ENCODE measurements at places on chromosomes 4 and X.

- DNase-seq, result no peak
These were observed 20.8 kb downstream of the ATP5ME start for GRCh38 chr4:653080-653821.

- no peak for DNase-seq
These were observed 102.6 kb downstream of the PRDM5 start for GRCh38 chr4:120819805-120820437.

- peak; percentile 58 for DNase-seq
These were observed 274.4 kb downstream of the DCTD start for GRCh38 chr4:182642831-182643230.

DNA sequence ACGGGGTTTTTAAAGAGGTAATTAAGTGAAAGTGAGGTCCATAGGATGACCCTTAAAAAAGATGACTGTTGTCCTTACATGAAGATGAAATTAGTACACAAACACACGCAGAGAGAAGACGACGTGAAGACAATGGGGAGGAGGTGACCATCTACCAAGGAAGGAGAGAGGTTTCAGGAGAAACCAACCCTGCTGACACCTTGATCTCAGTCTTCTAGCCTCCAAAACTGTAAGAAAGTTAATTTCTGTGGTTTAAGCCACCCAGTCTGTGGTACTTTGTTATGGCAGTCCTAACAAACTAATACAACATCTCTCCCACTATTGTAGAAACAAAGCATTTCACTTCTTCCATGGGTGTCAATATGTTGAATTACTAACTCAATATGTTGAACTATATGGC lies 139.6 kb upstream of the ATOH1 start:
- DNase-seq, result no peak

- no peak for DNase-seq
These were observed 6.9 kb downstream of the CTBP1 start for GRCh38 chr4:1241936-1242505.

DNA sequence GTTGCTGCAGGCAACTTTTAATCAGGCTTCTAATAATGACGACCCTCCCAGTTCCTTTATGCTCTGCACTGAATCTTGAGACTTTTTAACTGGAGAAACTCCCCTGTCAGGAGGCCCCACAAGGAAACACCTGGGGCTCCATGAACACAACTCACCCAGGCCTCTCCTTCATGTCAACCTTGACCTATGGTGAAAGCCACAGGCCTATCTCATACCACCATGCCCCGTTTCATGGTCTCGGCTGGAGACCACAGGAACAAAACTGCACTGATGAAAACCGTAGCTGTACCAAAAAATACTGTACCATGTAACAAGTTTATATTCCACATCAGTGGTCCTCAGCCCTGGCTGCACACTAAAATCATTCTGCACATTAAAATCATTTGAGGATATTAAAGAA lies 57.0 kb downstream of the ZNF827 start:
- DNase-seq, result no peak

DNA sequence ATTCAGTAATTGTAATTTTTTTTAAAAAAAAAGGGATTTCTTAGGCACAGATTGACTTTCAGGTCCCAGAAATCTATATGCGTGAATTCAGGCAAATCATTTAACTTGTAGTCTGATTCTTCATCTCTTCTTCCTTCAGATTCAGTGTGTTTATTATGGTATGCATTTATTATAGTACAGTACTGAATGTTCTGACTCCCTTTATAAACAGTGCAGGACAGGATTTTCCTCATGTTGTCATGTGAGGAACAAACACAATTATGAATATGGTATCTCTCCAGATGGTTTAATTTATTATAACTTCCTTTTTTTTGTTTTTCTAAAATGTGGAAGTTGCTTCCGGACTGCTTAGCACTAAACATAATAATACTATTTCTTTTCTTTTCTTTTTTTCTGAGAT lies 54.2 kb downstream of the RPS3A start:
- DNase-seq, result no peak

DNA sequence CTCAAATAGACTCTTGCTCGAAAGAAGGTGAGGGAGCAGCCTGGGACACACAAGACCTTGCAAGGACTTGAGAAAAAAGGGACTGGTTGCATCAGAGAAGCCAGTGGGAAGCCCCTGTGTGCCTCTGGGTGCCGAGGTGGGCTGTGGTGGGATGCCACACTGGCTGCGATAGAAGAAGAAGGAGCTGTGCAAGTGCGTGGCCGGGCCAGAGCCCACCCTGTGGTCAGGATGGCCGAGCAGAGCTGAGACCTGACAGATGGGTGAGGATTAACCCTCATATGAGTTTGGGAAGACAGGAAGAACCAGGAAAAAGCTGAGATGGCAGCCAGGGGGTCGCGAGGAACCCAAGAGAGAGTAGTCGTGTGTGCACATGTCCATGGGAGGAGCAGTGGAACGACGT lies 44.6 kb upstream of the HGFAC start:
- no peak for DNase-seq

GRCh38 chrX:19912-20571 lies 261.1 kb upstream of the PLCXD1 start:
- DNase-seq, result peak; percentile 0

- no peak for DNase-seq
These were observed 497 bp upstream of the GRPEL1 start for GRCh38 chr4:7068279-7068842.

GRCh38 chr4:108140328-108140727 lies 28.4 kb downstream of the LEF1 start:
- DNase-seq, result no peak

GRCh38 chr4:103938488-103938887 lies 218.7 kb upstream of the TACR3 start:
- no peak for DNase-seq

GRCh38 chrX:46838974-46839480 lies 2.2 kb downstream of the RP2 start:
- DNase-seq, result peak; percentile 18

DNA sequence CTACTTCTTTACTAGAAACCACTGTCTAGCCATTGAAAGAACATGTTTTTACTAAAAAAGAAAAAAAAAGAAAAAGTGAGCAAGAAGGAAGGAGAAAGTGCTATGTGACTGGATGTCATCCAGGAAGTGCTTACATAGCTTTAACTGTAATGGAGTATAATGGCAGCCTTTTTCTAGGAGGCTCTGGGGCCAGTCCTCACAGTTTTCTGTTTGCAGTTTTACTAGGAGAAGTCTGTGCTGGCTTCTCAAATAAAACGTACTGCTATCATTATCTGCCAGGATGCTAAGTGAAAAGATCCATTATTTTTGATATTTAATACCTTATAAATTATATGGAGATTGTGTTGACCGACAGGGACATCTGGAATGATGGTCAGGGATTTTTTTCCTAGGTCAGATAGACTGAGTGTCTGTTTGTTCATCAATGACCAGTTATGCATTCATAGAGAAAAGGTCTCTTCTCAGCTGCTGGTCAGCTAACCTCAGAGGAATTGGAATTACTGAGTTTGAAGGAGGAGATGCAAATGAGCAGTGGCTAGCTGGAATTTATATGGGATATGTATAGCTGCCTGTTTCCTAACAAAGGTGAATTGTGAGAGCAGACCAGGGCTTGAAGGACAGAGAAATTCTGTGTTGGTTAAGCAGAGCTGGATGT lies 21.7 kb downstream of the LPAR4 start:
- no peak for DNase-seq

DNA sequence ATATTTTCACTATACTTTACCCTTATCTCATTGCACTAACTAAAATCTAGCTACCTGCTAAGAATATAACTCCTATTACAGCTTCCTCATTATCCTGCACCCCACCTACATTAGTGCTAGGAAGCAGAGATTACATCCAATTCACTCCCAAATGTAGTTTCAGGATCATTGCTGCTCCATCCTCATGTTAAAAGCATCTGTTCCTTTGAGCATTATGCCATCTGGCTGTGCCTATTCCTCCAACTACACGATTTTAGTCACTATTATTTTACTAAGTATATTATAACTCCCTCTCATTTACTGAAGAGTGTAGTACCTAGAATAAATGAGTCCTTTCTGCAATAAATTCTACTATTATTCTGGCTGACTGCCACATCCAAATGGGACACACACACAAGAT lies 1586.9 kb downstream of the TECRL start:
- DNase-seq, result no peak

DNA sequence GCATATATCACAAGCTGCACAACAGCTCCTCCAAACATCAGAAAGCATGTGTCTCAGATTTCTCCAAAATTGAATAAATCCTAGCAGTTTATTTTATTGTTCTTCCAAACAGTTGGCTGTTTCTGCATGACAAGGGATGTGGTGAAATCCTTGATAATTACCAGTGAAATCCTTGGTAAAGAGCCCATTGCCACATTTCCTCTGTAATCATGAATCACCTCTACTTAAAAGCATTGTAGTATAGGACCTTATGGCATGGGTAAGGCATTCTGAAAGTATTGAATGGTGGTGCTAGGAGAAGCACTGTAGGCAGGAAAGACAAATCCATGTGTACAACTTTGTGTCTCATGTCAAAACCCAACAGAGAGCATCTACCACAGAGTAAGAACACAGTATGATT lies 135.8 kb upstream of the NDST3 start:
- DNase-seq, result no peak

- no peak for DNase-seq
These were observed 33.7 kb upstream of the ANKRD50 start for GRCh38 chr4:124745985-124746801.

GRCh38 chrX:149916745-149917392 lies 12.5 kb upstream of the HSFX4 start:
- DNase-seq, result no peak

DNA sequence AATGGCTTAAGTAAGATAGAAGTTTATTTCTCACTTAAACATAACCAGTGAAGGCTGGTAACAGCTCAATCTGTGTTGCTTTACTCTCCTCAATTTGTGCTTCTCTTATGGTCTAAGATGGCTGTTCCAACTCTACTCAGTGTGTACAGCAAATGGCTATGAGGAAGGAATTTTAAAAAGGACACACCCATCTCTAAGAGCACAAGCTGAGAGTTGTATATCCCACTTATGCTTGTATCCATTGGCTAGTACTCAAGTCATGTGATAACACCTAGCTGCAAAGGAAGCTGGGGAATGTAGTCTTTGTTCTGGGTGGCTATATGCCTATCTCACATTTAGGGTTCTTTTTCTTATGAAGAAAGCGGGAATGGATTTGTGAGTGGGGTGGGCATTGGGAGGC lies 63.3 kb downstream of the GPAT3 start:
- DNase-seq, result peak; percentile 69

DNA sequence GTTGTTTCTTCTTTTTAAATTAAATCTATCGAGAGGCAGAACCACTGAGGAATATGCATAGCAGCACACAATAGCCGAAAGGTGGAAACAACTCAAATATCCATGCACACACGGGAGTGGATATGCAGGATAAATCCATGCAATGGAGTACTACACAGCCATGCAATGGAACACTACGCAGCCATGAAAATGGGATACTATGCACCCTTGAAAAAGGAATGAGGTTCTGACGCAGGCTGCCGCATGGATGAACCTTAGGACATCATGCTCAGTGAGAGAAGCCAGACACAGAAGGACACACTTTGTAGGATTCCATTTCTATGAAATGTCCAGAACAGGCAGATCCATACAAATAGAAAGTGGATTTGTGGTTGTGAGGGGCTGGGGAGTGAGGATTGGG lies 18.4 kb upstream of the P2RY8 start:
- DNase-seq, result no peak

DNA sequence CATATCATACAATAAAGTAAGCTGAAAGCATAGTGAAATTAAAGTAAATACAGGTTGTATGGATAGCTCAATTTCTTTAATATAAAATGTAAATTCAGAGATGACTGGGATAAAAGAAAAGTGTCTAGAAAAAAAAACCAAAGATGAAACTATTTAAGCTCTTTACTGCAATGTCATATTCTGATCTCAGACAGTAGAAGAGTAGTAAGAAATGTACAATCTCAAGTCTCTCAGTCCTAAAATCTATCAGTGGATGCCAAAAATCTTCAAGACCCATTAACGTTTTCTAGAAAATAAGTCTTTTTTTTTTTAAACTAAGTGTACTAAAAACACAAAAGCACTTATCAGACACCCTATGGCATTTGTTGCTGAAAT lies 13.8 kb downstream of the MGARP start:
- no peak for DNase-seq

Measured in iris pigment epithelial cell (primary cell).